ENCODE measurements at places on chromosomes 2 and 18.
A peak's percentile ranks its signal among the peaks of the same experiment; 100 is the strongest.

- no peak for DNase-seq
These were observed 73.3 kb downstream of the RHOB start for GRCh38 chr2:20520128-20520527.

DNA sequence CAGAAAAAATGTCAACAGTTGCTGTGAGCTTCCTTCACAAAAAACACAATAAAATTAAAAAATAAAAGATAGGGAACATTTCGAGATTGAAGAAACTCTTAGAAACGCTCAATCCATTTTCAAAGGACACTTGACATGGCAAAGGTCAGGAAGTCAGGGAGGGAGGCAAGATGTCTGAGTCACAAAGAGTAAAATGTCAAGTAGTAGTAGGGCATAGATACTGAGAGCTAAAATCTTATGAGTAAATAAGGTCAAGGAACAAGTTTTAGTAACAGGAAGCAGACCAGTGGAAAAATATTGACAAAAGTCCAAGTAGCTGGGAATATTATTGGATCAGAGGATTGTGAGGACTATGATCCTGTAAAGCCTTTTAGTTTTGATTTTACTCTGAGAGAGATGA lies 495.6 kb downstream of the TMX3 start:
- no peak for DNase-seq

DNA sequence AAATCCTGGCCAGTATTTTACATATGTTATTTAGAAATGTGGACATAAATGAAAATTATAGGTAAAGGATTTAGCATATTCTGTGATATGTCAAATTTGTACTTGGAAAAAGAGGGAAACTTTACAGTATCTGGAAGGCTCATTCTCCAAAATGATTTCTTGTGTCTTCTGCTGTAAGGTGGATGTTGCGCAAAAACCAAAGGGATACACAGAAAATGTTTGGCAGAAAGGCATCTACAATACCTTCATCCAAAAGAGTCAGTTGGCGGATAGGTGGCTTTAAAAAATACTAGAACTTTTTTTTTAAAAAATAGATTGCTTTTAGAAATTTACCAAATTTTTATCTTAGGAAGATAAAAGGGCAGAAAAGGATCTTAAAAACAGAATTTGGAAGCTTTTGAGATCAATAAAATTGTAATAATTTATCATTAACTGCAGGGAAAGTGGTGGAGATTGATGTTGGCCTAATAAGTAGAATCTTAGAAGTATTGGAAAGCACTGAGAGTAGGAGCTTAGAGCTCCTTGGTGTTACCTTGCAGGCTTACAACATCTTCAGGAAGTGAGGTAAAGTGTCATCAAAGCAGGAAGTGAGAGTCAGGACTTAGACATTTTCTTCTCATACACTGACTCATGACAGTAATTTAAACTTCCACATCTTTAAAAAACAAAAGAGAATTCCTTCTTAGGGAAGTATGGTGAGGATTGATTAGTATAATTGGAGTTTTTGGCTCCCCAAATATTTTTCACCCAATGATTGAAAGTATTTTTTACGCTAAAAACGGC lies 2.1 kb downstream of the NABP1 start:
- DNase-seq, result peak; percentile 90

GRCh38 chr2:241598061-241598460 lies 38.9 kb downstream of the THAP4 start:
- DNase-seq, result no peak

GRCh38 chr2:46157072-46157965 lies 139.9 kb upstream of the EPAS1 start:
- DNase-seq, result no peak

- DNase-seq, result peak; percentile 13
These were observed 971.3 kb upstream of the FAM98A start for GRCh38 chr2:34570266-34570872.

- no peak for DNase-seq
These were observed 54.1 kb downstream of the GPR39 start for GRCh38 chr2:132470746-132471145.

GRCh38 chr18:7094427-7094826 lies 23.2 kb downstream of the LAMA1 start:
- DNase-seq, result no peak

DNA sequence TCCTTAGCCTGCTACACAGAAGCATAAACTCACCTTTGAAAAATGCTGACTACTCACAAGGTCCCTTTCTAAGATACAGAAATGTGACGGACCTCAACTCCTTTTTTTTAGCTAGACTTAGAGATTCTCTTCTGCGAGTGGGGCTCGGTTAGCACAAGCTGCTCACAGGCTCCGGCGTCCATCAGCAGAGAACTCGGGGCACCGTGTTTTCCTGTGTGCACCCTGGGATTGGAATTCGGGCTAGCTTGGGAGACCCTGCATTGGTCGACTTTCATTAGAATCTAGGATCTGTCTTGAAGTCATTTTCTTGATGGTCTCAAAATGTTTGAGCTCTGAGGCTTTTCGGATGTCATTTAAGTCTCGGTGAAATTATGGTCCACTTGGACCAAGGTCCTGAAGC lies 191.2 kb downstream of the GBX2 start:
- DNase-seq, result no peak

- no peak for DNase-seq
These were observed 44.8 kb downstream of the VIT start for GRCh38 chr2:36741188-36741837.

DNA sequence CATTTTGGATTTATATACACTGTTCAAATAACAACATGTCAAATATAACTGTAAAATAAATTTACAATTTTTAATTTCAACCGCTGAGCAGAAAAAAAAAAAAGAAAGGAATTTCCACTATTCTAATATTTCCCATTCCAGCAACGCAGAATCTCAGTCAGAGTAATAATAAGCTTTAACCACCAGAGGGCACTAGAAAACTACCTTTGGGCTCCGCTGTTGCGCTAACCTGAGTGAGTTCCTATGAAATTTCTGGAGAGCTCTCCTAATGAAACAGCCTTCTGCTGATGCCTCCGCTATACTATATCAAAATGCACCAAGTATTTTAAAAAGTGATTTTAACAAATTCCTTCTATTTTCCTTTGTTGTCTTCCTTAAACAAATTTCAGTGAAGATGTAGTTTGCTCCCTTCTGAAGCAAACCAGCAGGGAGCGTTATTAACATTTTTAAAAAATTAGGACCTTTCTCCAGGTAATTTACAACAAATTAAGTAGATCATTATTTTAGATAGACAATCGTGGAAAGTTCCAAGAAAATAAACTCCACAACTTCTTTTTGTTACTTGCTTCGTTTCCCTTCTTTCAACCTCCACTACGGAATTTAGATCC lies 23.0 kb downstream of the ERMN start:
- DNase-seq, result peak; percentile 52

- no peak for DNase-seq
These were observed 5.4 kb downstream of the DIS3L2 start for GRCh38 chr2:231966886-231967285.

DNA sequence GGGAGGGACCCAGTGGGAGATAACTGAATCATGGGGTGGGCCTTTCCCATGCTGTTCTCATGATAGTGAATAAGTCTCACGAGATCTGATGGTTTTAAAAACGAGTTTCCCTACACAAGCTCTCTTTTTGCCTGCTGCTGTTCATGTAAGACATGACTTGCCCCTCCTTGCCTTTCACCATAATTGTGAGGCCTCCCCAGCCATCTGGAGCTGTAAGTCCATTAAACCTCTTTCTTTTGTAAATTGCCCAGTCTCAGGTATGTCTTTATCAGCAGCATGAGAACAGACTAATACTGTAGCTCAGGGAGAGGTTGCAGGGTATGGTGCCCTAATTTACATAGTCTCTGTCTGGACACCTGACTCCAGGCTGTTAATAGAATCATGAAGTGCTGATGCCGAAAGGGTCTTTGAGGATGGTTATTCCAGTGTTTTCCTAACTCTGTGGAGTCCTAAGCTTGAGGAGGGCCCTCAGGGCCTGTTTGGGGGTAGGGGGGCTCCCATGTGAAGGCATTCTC lies 343.2 kb downstream of the ALK start:
- DNase-seq, result no peak
